ENCODE measurements at places on chromosomes 1 and 21.

- no peak for DNase-seq
Observed at GRCh38 chr1:34781844-34782391, 904 bp downstream of the GJB3 start.

GRCh38 chr1:197841158-197841557 is 61.3 kb upstream of the C1orf53 start:
- DNase-seq, result no peak

GRCh38 chr1:235417086-235417697 is 50.0 kb downstream of the TBCE start:
- peak; percentile 33 for DNase-seq

DNA sequence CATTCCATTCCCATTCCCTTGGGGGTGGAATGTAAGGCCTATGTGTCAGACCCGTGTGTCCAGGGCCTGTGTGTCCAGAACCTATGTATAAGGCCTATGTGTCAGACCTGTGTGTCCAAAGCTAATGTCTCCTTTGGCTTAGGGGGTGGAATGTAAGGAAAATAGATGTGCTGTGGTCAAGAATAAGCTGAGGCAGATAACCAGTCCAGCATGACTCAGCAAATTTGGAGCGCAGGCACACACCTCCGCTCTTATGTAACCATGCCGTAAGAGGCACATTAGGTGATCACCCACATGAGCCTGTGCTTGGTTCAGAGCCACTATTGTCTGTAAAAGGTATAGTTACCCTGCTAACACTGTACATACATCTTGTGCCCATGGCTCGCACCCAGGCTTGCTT is 150.8 kb upstream of the SGIP1 start:
- no peak for DNase-seq

- DNase-seq, result no peak
Observed at GRCh38 chr1:9362488-9362887, 69.8 kb downstream of the SPSB1 start.

GRCh38 chr1:198642983-198643382 is 4.1 kb downstream of the PTPRC start:
- DNase-seq, result no peak

- DNase-seq, result no peak
Observed at GRCh38 chr1:10939654-10940450, 72.6 kb upstream of the TARDBP start.

DNA sequence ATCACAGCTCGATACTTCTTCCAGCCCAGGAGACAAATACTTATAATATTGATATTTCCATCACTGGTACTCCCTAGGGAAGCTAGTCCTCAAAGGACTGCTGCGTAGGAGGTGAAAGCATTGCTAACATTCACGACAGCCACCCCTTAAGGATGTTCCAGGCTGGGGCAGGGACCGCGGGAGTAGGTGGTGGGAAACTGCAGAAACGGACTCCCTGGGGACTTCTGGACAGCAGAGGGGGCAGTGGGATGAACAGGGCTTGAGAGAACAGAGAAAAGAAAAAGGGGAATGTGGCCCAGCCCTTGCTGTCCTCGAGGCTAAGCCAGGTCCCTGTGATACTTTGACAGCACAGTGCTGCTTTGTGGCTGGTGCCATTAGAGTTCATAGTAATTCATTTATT is 108.0 kb downstream of the HMGB4 start:
- no peak for DNase-seq

DNA sequence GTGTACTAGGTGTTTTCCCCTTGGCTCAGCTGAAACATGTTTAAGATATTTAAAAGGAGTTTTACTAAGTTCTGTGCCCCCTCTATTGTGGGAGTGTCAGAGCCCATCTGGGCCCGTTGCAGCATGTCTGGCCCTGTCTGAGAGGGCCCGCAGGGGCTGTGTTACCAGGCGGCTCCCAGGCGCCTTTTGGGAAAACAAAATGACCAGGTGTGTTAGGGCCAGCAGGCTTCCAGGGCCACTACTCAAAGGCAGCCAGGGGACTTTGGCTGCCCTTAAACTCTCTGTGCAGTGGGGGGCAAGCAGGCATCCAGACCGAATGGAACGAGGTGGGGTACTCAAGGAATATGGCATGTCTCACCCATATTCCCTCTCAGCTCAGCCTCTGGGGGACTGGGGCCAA is 111.7 kb downstream of the KCNN3 start:
- DNase-seq, result no peak

- DNase-seq, result no peak
Observed at GRCh38 chr1:22920026-22920733, 52.5 kb downstream of the LACTBL1 start.

- DNase-seq, result no peak
Observed at GRCh38 chr1:8203056-8203455, 114.9 kb upstream of the SLC45A1 start.

Measured in skeletal muscle cell (primary cell).